AG20443 (cell line): ENCODE measurements at places on chromosomes 3 and 15.
A peak's percentile ranks its signal among the peaks of the same experiment; 100 is the strongest.

DNA sequence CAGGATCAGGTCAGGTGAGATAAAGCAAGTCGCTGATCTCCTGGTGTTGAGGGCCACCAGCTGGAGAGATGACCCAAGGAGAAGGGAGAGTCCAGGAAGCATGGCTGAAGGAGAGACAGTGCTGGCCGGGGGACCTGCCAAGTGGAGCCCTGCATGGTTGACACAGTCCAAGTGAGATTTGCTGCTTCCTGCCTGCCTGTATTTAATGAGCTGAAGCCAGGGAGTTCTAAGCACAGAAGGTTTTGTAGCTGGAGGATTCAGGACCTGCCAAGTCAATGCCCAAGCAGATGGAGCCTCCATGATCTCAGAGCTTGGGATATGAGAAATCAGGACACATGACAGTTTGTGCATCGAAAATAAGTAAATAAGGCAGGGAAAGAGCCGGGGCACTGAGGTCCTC lies 125.6 kb downstream of the SRGAP3 start:
- no peak for DNase-seq

DNA sequence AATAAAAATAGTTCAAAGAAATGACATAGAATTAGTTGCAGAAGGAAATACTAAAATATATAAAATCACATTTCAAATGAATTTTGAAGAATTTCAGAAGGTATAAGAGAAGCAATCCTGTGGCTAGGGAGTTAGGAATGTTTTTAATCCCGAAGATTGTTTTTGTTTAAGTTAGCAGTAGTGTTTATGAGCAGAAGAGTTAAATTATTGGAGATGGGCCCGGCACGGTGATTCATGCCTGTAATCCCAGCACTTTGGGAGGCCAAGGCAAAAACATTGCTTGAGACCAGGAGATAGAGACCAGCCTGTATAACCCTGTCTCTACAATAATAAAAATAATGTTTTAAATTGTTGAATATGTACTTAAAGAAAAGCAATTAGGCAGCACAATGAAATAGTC lies 432.5 kb downstream of the MFSD1 start:
- no peak for DNase-seq

GRCh38 chr15:101323793-101324523 lies 28.9 kb upstream of the SNRPA1 start:
- DNase-seq, result no peak

GRCh38 chr3:14775563-14775962 lies 43.2 kb upstream of the FGD5 start:
- DNase-seq, result no peak

DNA sequence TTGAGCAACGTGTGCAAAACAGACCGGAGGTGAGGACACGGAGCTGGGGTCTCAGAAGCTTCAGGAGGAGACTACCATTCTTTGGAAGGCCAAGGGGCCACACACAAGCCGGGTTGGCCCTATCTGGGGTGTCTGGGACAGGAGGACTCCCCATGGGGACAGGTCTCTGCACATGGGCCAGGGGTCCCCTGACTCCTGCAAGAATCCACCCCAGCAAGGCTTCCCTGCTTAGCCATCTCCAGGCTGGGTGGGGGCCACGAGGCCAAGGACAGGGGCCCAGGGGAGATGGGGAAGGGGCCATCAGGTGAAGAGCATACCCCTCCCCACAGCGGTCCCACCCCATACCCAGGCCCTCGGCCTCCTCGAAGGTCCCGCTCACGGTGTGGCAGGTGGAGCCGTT lies 38.5 kb downstream of the ADAMTS7 start:
- DNase-seq, result no peak

GRCh38 chr3:9955611-9956352 lies 3.6 kb upstream of the PRRT3 start:
- no peak for DNase-seq

GRCh38 chr3:30526031-30526430 lies 80.4 kb upstream of the TGFBR2 start:
- no peak for DNase-seq

DNA sequence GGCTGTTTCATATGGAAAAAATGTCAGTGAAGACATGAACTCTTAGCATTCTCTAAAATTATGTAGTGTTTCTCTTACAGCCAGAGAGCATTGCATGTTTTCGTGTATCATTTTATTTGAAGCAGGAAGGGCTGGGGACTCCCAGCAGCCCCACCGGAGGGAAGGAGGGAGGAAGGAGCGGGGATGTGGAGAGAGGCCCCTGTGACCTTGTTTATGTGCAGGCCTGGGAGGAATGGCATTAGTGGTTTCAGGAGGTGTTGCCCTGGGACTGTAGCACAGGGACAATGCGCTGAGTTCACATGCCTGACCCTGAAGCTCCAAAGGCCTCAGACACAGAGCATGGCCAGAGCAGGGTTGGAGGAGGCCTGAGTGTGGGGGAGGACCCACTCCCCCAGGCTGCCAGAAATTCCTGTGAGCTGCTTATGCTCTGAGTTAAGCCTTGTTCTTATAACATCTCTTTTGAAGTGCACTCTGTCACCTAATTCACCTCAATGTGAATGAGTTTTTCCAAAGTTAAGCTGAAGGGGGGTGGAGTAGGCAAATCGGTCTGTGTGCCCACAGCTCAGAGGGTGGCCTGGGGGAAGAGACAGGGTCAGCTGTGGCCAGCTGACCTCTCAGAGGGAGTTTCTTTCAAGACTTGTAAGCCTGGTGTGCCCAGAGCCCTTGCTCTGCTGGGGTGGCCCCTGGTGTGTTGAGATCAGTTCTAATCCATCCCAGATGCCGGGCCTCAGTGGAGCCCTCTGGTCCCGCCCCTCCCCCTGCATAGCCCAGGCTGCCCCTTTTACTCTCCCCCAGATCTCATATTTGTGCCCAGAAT lies 3.9 kb upstream of the RNU6-1 start:
- no peak for DNase-seq

DNA sequence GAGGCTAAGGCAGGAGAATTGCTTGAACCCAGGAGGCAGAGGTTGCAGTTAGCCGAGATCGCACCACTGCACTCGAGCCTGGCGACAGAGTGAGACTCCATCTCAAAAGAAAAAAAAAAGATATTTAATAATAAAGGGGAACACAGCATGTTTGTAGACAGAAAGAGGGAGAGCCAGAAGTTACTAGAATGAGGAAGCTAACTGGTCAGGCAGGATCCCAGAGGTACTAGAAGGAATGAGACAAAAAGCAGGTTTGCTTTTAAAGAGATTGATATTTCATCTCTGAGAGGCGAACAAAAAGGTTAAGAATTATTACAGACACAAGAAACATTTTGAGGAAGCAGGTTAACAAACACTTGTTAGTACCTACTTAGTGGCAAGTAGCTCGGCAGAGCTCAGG lies 9.2 kb downstream of the CD200R1 start:
- DNase-seq, result no peak

GRCh38 chr3:196894557-196895295 lies 27.0 kb downstream of the SENP5 start:
- DNase-seq, result no peak

- DNase-seq, result no peak
Measured at GRCh38 chr3:169946336-169946735, 20.3 kb upstream of the SEC62 start.

- peak; percentile 76 for DNase-seq
Measured at GRCh38 chr15:32029862-32030781, at the start of gene CHRNA7. Gene CHRNA7 (plus strand): TSS chr15:32030515. CDS start chr15:32030595, 80 bp downstream.

DNA sequence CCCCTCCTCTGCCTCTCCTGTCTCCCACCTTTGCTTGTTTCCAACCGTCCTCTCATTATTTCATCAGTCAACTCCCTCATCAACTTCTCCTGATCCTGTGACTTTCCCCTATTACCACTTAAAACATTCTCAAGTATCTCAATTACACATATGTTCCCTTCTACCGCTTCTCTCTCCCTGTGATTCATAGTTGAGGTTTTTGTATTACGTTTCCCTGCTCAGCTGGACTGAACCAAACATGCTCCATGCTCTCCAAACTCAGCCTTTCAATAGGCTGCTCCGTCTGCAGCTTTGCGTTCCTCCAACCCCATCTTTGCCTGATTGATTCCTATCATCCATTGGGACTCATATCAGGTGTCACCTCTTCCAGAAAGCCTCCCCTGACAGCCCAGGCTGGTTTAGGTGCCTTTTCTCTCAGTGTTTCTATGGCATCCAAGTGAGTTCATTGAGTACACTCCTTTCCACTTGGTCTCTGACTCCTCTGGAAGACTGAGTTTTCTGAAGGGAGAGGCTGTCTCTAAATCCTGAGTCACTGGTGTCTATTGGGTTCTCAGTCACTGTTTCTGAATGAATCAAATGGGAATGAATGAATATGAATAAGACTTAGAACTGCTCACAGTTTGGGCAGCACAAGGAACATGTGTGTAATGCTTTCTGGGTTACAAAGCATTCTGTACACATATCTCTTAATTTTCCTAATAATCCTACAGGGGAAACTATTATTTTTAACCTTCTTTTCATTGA lies 56.4 kb downstream of the PLD1 start:
- peak; percentile 68 for DNase-seq

DNA sequence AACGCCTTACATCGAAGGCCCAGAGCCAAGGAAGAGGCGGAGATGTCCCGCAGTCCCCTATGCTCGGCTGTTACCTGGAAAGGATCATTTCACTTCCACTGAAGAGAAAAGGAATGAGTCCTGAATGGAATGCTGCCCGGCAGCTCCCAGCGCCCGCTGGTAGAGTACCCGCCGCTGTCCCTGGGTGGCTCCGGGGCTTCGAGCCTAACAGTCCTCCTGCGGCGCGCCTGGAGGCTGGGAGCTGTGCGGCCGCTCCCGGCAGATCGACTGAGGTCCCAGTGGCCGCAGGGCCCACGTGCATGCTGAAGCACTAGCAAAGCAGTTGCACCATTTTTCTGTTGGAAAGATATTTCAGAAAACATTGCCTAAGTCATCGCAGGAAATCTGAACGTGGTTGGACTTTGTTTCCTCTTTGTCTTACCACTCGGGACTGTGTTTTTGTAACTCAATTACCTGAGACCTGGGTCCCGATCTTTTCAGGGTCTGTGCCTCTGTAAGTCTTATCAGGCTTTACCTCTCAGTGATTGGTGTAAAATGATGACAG lies 984 bp downstream of the RNU6-1 start:
- peak; percentile 65 for DNase-seq

DNA sequence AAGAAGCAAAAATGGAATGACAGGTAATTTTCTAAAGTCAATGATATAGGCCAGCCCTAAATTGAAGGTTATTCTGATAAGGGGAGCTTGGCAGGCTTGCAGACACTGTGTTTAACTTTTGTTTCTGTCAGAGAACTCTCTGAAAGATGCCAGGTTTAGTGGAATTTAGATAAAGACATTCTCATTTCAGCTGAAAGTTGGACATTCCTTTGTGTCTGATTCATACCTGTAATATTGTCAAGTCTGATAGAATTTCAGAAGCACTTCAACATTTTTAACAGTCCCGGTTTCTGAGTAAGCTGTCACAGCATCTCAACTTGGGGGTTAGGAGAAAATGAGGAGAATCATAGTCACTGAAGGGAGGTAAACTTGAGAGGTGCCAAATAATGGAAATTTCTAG lies 84.0 kb downstream of the DIPK2A start:
- no peak for DNase-seq

GRCh38 chr15:23503576-23503975 lies 56.5 kb upstream of the GOLGA6L2 start:
- no peak for DNase-seq

- DNase-seq, result peak; percentile 82
Measured at GRCh38 chr3:127822682-127823425, 539 bp upstream of the MGLL start.

- DNase-seq, result no peak
Measured at GRCh38 chr3:42658771-42659390, 5.4 kb downstream of the ZBTB47 start.

DNA sequence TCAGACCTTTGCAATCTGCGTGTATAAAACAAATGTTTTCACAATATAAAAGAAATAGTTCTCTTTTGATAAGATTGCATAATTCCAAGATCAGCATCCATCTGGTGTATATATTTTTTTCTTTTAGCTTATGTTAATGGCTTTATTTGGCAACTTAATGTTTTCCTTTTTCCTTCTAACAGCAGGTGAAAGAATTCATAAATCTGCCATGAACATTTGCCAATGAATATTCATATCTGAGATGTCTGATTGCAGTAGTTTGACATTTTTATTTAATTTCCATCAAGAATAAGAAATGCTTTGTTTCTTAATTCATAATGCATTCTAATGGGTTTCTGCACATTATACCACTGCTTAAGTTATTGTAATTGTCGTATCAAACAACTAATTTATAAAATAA lies 184.4 kb upstream of the ROBO2 start:
- no peak for DNase-seq

DNA sequence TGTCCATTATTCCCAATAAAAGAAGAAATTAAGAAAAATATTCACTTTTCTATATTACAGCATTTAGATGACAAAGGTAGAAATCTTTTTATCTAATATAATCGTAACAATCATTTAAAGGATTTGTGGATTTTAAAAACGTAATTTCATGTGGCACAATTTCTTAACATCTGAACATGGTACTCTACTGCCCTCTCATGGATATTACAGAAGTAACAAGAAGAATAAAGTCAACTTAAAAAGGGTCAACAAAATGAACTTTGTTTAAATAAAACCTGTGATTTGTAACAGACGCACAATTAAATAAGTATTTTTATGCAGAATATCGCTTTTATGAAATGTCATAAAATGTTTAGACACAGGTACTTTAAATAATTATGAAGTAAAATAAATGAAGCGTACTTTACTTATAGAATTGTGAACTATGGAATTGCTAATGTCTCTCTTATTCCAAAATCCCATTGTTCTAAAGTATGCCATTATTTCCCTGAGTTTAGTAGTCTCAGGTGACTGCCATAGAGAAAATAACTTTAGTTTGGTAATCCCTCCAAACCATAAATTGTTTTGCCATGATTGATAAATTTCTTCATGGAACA lies 366.8 kb upstream of the ZNF385D start:
- peak; percentile 13 for DNase-seq

- DNase-seq, result no peak
Measured at GRCh38 chr15:36502509-36502908, 76.9 kb upstream of the CDIN1 start.

- no peak for DNase-seq
Measured at GRCh38 chr3:23459465-23459864, 256.3 kb downstream of the UBE2E2 start.

DNA sequence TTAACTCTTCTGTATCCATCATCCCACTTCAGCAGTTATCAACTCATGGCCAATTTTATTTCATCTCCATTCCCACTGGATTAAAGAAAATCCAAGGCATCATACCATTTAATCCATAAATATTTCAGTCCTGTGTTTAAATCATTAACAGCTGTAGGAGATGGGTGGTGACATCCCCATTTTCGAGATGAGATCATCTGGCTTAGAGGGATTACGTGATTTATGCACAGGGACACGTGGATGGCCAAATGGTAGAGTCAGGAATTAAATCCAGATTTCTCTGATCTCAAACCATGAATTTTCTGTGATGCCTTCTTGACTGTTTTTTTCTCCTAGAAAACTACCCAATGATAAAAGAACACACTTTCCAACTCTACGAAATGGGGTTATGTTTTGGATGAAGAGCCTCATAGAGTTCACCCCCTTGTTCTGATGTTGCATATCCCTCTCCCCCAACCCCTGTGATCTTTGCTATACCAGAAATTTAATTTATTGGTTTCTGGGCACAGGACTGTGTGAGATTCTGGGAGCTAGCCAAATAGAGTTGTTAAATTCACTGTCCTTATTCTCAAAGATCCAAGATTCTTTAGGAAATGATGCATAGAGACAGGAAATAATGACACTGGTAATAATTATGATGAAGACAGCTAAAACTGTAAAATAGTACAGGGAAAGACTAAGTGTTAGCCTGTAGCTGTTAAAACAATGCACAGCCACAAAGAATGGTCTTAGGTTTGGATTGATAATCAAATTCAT lies 7.4 kb downstream of the ZNF589 start:
- peak; percentile 70 for DNase-seq
